ENCODE measurements at places on chromosomes 4 and X.

GRCh38 chrX:53233536-53233935, 8.5 kb upstream of the KDM5C start:
- no peak for DNase-seq

DNA sequence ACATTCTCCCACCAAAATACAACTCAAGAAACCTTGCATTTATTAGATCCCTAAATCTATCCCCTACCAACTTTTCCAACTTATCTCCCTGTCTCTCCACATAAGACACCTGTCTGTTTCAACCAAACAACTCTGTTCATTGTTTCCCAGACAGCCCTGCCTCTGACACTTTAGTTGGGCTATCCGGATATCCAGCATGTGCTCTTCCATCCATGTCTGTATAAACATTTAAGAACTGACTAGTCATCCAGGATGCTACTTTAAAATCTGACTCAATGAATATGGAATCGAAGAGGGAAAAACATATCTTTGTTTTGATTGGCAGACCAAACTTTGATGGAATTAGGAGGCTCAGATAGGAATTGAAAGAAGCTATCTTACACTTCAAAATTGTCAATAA, 143.2 kb upstream of the DCAF8L1 start:
- DNase-seq, result no peak

DNA sequence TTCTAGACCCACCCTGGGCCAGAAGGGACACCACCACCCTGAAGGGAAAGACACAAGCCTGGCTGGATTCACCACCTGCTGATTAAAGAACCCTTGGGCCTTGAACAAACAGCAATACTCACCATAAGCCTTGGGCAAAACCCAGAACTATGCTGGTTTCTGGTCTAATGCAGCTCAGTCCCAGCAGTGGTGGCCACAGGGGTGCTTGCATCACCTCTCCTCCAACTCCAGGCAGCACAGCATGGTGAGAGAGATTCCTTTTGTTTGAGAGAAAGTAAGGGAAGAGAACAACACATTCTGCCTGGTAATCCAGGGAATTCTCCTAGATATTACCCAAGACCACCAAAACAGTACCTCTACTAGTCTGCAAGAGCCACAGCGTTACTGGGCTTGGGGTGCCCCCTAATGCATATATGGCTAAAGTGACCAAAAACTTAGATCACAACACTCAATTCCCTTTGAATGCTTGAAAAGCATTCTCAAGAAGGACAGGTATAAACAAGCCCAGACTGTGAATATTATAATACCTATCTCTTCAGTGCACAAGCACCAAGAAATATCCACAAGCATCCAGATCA, 25.7 kb downstream of the RNF128 start:
- DNase-seq, result peak; percentile 6

DNA sequence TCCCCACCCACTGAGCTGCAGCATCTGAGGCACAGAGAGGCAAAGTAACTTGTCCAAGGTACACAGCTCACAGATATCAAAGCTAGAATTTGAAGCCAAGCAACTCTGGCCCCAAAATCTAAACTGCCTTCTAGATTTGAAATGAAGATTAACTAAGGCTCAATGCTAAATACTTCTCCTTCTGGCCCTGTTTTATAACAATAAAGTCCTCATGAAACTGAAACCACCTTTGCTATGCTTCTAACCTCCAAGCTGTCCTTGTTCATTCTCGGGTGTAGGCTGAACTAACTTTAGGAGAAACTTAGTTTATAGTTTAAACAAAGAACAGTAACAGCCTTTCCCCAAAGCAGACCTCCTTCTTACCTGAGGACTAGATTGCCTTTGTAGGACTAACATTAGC, 93.6 kb downstream of the DCTD start:
- DNase-seq, result no peak

Measured in fibroblast of skin of right biceps (primary cell).